ENCODE measurements at places on chromosomes 3 and 15.

GRCh38 chr3:16523778-16524177 lies 10.3 kb upstream of the RFTN1 start:
- no peak for DNase-seq

- no peak for DNase-seq
Measured at GRCh38 chr3:3847994-3848922, 49.0 kb downstream of the LRRN1 start.

DNA sequence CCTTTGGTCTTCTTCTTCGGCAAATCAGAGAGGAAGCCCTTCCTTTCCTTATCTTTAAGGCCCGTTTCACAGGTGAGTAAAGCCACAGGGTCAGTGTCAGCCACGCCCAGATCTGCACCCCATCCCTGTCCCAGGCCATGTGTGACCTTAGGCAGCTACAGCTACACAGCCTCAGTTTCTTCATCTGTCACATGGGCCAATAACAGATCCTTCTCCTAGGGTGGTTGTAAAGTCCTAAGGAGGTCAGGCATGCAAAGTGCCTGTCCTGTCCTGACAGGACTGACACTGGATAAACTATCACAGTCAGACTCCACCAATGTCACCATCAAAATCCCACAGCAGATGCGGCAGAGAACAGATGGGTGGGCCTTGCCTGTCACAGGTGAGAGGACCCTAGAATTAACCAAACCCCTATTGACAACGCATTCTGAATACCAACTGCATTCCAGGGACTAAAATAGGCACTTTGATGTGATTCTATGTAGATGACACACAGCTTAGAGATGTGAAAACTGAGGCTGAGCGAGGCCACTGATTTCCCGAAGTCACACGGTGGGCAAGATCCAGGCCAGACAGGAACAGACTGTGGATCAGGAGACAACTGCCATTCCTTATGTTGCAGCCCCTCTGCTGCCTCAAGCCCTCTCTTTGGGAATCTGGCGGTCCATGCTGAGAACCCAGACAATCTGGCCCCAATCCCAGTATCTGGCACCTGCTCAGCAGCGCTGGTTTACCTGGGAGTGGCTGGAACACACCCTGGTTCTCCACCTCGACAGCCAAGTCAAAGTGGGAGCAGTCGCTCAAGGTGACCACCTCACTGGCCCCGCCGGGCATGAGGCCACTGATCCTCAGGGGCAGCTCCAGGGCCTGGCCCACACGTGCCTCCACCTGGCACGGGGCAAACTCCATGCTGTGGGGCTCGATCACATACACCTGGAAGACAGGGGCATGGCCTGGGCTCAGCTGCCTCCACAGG lies 48.7 kb downstream of the NUP210 start:
- no peak for DNase-seq

DNA sequence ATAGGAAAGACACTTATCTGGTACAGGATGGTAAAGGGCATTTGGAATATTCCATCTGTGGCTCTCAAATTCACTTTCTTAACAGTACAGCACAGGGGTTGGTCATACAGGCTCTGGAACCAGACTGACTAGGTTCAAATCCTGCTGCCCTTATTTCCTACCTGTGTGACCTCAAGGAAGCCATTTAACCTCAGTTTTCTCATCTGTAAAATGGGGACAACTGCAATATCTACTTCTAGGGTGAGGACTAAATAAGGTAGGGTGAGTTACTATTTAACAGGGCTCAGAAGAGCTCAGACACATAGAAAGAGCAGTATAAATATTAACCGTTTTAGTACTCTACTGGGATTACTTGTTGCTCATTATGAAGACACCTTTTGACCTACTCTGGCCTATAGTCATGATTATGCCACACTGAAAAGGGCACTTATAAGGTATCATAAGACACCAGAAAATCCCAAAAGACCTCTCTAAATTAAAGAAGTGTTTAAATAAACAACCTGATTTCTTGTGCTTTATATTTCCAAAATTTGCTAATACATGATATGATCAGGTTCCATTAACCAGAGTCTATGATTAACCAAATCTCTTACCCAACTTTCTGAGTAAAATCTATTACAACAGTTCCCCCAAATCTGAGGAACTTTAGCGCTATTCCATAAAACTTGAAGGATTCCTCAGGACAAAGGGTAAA lies 6.5 kb downstream of the RFTN1 start:
- DNase-seq, result no peak

- DNase-seq, result no peak
Measured at GRCh38 chr15:58492661-58493397, 61.0 kb downstream of the LIPC start.

DNA sequence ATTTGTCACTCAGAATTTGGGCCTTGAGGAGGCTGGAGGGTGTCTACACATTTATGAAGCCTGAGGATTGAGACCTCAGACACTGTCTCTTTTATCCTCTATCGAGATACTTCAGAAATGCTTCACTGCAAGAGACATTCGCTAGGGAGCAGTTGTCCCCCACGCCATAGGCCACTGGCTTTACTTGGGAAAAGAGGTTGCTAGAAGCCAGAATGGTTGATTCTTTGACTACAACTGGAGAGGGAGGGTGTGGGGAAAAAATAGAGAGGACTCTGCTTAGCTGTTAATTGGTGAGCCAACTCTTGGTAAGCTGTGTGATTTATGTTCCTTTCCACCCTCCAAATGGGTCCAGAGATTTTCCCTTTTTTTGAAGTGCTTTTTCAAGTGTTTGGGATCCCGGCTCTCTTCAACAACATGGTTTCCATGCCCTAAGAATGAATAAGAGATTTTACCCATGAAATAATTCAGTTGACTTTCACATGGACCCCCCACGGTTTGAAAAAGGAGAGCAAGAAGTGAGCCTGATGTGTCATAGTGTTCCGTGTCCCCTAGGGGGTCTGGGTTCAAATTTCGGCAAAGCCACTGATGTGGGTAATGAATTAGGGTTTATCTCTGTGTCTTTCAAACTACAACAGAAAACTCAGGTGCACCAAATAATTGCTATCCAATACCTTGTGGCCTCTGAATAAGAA lies 2.7 kb downstream of the BOC start:
- DNase-seq, result no peak

- DNase-seq, result no peak
Measured at GRCh38 chr15:85454403-85454802, 74.0 kb downstream of the AKAP13 start.

DNA sequence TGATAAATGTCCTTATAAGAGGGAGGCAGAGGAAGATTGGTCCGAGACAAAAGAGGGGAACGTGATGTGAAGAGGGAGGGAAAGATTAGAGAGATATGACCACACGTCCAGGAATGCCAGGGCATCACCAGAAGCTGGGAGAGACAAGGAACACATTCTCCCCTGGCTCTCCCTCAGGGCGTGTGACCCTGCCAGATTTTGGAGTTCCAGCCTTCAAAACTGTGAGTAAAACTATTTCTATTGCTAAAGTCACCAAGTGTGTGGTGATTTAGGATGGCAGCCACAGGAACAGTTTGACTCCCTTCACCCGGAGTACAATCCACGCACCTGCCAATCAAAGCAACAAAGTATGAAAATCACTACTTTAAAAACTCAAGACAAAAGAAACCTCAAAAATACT lies 32.1 kb upstream of the TJP1 start:
- no peak for DNase-seq

- no peak for DNase-seq
Measured at GRCh38 chr3:17176757-17177156, 292.0 kb downstream of the PLCL2 start.

GRCh38 chr3:23830869-23831484 lies 25.2 kb downstream of the UBE2E1 start:
- DNase-seq, result no peak

GRCh38 chr15:74957476-74958035 lies 984 bp upstream of the RPP25 start:
- no peak for DNase-seq

DNA sequence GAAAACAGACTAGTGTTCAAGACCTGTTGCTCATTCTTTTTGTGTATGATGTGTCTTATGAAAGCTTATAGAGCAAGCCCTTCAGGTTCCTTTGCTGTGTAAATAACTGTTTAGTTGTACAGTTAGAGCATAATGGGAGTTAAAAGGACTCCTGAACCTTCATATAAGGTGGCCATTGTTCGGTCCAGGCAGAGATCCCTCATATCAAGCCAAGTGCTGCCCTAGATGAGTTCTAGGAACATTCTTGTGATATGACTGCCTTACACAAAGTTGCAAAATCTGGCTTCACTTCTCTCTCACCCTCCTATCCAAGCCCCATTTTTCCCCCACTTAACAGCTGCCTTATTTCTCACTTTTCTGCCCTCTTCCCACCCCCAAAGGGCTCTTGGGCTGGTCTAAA lies 26.9 kb downstream of the GYG1 start:
- no peak for DNase-seq

DNA sequence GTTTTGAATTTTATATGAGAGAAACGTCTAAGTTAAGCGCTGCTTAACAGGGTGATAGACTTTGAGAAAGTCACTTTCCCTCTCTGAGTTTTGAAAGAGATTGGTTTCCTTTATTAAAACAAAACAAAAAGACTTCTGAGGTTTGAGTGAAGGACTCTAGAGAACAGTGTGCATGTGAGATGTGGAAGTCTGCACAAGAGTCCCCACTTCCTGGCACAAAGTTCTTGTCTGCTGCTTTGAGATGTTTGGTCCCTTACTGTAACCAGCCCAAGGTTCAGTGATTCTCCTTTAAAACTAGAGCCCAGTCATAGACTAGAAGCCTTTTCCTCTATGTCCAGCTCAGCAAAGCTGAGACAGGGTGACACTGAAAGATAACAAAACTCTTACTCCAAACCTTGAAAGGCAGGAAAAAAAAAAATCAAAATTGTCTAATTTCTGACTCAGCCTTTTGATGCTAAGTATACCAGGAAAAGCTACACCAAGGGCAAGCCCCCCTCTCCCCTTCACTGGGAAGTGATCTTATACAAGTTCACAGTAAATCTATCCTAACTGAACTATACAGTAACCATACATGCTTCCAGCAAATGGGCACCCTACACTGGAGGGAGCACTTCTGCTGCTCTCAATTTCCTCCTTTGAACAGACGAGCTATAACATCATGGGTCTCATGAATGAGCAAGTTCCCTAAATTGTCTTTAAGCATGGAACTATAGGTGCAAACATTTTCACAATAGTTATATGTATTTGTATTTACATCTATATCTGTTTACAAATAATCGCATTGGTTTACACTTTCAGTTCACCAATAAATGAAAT lies 2.3 kb downstream of the POPDC2 start:
- no peak for DNase-seq

GRCh38 chr15:62549345-62549970 lies 384.4 kb upstream of the C2CD4B start:
- DNase-seq, result no peak

GRCh38 chr3:120331076-120331475 lies 18.1 kb downstream of the LRRC58 start:
- no peak for DNase-seq

GRCh38 chr15:35722501-35722900 lies 176.5 kb upstream of the DPH6 start:
- DNase-seq, result no peak

GRCh38 chr15:44775953-44776352 lies 39.6 kb downstream of the TRIM69 start:
- DNase-seq, result peak; percentile 38

DNA sequence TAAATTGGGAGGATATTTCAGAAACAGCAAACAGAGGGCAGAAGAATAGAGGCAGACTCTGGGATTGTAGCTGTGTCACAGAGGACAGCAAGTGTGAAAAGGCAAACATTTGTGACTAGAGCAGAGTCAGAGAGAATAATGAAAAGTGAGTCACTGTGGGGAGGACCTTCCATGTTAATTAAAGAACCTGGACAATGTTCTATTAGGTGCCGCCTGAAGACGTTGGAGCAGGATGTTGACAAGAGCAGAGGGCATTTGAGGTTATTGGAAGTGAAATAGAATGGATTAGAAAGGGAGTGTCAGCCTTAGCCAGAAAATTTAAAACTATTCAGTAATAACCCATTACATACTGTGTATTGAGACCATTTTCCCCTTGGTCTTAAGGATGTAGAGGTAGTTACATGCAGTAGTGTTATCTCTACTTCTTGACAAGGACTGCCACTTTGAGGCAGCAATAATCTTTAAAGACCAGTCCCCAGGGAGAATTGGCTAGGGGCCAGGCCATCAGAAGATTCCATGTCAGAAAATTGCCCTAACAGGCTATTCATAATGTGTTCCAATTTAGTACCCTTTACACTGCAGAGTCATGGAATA lies 5.8 kb downstream of the ACKR2 start:
- DNase-seq, result no peak

- DNase-seq, result no peak
Measured at GRCh38 chr3:61268644-61269043, 17.4 kb upstream of the FHIT start.

- DNase-seq, result no peak
Measured at GRCh38 chr15:60191821-60192220, 187.7 kb downstream of the FOXB1 start.

DNA sequence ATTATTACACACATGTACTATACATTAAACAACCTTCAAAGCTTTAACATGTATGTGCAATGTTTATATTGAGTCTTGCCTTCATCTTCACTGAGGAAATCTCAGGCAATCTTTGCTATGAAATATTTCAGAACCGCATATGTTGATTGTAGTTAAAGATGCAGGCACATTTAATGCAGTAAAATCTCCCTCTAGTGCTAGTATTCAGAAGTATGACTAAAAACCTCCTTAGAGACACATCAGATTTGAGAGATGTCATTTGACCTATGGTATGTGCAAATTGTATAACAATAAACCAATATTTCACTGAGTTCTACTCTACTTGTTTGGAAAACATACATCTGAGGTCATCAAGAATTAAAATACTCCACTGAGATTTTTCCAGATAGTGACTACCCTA lies 123.8 kb upstream of the C15orf61 start:
- DNase-seq, result no peak

DNA sequence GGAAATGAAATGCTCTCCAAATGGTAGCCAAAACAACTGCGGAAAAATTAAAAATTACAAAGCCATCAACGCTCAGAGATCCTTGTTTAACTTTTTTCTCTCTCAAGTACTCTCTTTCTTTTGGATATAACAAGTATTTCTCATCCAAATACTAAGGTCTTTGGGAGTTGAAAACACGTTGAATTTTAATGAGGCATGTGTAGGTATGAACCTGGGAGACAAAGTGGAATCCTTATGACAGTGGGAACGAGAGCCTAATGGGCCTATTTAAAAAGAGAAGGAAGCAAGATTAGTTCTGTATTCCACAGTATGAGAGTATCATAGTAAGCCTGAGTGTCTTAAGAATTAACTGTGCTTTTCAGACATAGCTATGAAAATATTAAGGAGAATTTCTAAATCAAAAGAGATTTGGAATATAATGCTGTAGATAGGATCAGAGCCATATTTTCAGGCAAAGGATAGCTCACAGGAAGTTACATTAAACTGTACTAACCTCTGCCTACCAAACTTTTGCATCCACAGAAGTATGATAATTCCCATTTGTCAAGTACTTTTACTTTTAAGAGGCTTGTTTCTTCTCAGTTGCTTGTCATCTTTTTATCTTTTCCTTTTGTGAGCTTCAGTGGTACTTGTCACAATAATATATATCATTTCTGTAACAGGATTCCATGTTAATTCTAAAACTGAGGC lies 759 bp downstream of the CD96 start:
- no peak for DNase-seq

DNA sequence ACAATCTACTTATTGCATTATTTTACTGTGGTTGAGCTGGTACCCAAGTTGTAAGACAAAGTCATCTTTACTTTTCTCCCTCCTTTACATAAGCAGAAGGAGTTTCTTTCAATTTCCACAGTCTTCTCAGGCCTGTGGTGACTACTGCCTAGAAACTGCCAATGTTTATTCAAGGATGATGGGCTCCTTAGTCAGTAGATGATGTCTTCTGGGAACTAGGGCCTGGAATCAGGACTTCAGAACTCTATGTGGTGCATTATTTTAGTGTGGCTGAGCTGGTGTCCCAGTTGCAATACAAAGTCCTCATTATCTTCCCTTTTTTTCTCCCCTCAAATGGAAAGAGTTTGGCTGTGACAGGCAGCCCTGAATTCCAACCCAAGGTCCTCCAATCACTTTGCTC lies 1762.5 kb downstream of the SI start:
- DNase-seq, result no peak
